NCI-H2029 (cell line): ENCODE measurements at places on chromosomes 12 and 14.

GRCh38 chr14:35352274-35353233, 52.0 kb downstream of the NFKBIA start:
- DNase-seq = no peak

GRCh38 chr12:57839996-57840395, 6.5 kb downstream of the CTDSP2 start:
- no peak for DNase-seq

DNA sequence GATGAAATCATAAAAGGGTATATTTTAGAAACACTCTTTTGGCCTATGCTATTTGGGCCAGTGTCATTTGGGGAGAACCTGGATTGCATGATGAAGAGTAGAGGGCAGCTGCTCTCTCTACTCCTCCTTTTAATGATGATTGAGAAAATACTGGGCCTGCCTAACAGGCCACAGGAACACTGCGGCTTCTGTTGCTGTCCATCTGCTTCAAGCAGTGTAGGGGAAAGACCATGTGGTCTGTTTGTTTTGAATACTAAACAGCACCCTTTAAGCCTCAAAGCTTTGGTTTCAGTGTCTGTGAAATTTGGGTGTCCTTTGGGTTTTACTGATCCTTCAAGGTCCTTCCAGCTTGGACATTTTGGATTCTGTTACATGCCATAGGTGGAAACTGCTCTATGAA, 78.0 kb downstream of the TTC6 start:
- no peak for DNase-seq

GRCh38 chr12:1885082-1885596, 33.3 kb downstream of the CACNA2D4 start:
- no peak for DNase-seq

DNA sequence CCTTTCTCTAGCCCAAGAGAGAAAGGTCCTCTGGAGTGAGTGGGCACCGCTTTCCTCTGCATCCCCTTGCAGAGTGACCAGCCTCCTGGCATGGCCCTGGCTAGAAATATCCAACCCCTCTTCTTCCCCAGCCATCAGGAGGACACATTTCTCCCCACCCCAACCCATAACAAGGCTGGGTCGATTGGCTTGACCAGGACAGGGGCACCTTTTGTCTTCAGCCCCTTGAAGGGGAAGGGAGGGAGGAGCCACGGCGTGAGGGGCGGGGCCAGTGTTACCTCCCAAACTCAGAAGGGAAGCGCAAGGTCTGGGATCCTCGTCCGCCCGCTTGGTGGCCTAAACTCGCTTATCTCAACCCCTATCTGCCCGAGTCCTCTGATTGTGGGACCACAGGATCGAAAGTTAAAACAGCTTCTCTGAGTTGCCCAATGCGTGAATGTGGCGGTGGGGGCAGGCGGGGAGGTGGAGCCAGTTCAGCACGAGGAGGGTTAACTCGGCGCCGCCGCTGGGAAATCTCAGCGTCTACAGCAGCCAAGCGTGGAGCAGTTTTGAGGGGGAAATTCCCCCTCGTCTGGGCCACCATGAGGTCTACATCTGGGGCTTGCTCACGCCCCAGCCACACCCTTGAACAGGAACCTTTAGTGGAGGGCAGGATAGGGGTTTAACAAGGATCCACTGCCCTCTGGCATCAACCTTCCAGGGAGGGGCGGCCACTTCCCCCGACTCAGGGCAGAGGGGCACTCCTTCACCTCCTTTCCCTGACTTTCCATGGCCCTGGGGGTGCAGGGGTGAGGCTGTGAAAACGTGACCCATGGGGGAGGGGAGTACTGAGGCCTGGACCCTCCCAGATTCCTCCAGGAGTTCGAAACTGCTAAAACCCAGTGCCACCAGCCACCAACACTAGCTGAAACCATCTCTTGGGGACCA, 795 bp downstream of the STAT6 start:
- DNase-seq = no peak

- DNase-seq = no peak
Observed at GRCh38 chr12:76450690-76451089, 102.5 kb upstream of the BBS10 start.

DNA sequence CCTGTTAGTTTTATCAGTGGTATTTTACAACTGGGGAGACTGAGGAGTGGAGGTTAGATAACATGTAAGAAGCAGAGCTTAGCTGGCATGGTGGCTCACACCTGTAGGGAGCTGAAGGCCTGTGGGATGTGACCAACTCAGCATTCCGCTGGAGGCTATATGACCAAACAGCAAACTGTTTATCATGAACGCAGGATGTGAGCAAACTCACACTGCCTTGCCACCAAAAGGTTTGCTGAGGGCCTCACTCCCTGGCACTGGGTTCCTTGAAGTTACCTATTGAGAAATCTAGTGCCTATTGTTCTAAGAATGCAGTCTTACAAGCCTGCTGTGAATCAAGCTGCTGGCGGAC, 23.4 kb downstream of the JKAMP start:
- DNase-seq = no peak

GRCh38 chr12:122004633-122005071, 17.0 kb upstream of the BCL7A start:
- no peak for DNase-seq

DNA sequence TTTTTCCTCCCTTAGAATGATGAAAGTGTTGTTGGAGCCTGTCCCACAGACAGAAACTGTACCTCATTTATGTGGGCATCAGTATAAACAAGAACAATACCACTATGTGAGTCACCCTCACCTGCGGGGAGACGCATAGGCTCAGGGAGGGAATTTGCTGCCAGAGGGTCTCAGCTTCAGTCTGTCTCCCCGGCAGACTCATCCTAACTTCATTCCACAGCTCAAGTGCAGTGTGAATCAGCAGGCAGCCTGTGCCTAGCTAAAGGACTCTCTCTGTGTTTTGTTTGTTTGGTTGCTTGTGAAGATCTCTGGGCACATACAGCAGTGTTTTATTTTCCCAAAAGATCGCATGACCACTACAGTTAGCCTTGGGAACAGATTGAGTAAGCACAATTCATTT, 98.9 kb downstream of the PRKCH start:
- peak; percentile 66 for DNase-seq

DNA sequence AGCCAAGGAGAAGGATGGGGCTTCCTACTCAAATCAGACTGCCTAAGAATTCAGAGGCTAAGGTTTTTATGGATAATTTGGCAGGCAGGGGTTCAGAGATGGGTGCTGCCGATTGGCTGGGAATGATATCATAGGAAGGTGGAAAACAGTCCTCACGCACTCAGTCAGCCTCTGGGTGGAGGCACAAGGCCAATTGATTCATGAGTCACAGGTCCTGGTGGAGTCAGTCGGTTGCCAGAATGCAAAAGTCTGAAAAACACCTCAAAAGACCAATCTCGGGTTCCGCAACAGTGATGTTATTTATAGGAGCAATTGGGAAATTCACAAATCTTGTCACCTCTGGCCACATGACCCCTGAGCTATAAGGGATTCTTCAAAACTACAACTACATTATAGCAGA, 105.5 kb downstream of the GXYLT1 start:
- no peak for DNase-seq

- DNase-seq = no peak
Observed at GRCh38 chr14:23252420-23253333, 14.9 kb downstream of the RNF212B start.

- DNase-seq = no peak
Observed at GRCh38 chr12:88895634-88896033, 315.4 kb upstream of the KITLG start.

GRCh38 chr12:14058717-14059116, 77.3 kb upstream of the GRIN2B start:
- no peak for DNase-seq

DNA sequence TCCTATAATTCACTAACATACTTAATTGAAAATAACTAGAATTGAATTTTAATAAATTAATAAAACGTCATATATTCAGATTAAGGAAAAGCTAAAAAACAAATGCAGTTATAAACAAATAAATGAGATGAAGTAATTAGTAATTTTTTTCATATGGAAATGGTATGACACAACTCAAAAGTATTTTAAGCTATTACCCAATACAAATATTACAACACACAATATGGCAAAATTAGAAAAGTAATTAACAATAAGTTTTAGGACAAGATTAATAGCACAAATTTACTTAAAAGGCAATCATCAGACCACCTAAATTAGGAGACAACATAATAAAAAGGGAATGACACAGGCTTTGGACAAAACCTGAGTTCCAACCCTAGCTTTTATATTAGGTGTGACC, 81.7 kb downstream of the EEA1 start:
- DNase-seq = no peak
